A375 (cell line): ENCODE measurements at places on chromosomes 5 and 9. TPM values are rescaled to one million over a fixed set of nuclear protein-coding genes. Genes with fewer than 3 reads are reported as not detected.

Gene TMEM174
- total RNA-seq = not detected in 2 replicates

Gene IDNK
- total RNA-seq = 4.7 and 7.3 TPM in 2 replicates

Gene HSPB3
- 2.5 and 3.1 TPM in 2 replicates for total RNA-seq

Gene NACC2
- total RNA-seq = 18.9 and 21.5 TPM in 2 replicates

Gene ENHO
- total RNA-seq = not detected in 2 replicates

Gene INSL6
- not detected in 2 replicates for total RNA-seq
